ENCODE measurements at places on chromosomes 2 and 18. TPM values are rescaled to one million over a fixed set of nuclear protein-coding genes. Genes with fewer than 3 reads are reported as not detected.

DNA sequence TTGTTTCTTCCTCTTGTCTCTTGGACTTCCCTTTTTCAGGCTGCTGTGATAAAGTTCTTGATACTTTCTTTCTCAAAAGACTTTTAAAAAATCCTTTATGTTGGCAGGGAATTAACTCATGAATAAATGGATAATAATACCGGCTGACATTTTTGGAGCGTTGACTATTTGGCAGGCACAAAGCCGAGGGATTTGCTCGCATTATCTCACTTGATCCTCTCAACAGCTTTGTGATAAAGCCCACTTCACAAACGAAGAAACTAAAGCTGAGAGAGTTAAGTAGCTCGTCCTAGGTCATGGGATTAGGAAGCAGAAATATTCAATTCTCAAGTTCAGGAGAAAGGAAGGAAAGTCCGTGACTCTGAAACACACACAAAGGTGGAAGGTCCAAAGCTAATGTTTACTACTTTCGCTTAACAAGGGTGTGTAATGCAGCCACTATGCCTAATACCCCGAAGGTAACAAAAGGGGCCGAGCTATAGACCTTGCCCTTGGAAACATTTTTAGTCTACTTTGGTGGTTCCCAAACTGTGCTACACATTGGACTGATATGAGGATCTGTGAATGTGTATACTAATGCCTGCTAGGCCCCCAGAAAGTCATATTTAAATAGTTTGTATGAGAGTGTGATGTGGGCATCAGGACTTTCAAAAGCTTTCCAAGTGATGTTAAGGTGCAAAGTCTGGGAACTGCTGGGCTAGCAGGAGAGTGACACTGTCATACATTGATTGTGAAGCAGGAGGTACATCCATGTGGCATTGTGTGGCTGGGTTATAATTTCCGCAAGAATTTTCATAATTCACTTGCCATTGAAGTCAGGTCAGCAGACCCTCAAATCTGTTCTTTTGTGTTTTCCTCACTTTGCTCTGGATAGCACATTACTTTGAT is 508.4 kb downstream of the PLCL1 start:
- DNase-seq = no peak

The POMC gene
- 3.9 TPM for total RNA-seq

The CCDC85A gene
- 8.1 TPM for total RNA-seq

- no peak for DNase-seq
Observed at GRCh38 chr2:176648700-176649297, 379.6 kb downstream of the MTX2 start.

DNA sequence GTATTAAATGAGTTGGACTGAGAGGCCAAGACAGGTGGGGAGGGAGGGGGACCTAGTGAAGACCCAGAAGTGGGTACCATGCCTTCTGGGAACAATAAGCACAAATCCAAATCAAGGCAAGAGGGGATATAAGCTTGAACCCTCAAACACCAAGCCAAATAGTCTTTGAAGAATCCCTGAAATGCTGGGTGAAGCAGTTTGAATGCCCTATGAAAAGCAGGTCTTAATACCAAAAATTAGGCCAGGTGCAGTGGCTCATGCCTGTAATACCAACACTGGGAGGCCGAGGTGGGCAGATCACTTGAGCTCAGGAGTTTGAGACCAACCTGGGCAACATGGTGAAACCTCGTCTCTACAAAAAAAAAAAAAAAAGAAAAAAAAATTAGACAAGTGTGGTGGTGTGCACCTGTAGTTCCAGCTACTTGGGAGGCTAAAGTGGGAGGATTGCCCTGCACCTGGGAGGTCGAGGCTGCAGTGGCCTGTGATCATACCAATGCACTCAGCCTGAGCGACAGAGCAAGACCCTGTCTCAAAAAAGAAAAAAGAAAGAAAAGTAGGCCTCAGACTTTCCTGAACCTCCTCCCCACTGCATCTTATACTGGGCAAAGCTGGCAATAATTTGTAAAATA is 3.5 kb downstream of the PCBP1 start:
- DNase-seq = no peak

DNA sequence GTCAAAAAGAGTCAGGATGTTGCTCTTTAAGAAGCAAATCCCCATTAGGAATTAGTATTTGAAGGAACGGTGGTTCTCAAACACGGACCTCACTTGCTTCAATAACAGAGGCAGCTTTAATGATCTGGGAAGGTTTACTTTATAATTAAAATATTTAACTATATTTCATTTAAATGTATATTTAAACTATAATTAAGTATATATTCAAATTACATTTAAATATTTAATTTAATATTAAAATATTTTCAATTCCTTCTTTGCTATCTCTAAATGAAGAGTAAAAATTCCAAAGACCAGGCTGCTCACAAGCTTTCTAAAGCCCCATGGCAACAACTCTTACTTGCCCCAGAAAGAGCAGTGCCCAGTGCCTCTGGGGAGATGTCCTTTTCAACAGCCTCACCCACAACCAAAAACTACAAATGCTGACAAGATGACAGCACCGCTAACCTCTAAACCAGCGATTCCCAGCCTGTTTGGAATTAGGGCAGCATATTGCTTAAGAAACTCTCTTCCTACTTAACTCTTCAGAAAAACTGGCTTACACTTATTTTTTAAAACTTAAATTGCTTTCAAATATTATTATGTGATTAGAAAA is 62.9 kb upstream of the POU3F3 start:
- no peak for DNase-seq

The NFATC1 gene
- 10.8 TPM for total RNA-seq

Measured in cardiac muscle cell (in vitro differentiated cells and primary cell).